ENCODE measurements at places on chromosomes 12 and 14. TPM values are rescaled to one million over a fixed set of nuclear protein-coding genes. Genes with fewer than 3 reads are reported as not detected.

The GLIPR1L1 gene
- total RNA-seq, result not detected

The LRTM2 gene
- not detected for total RNA-seq

The MYF6 gene
- not detected for total RNA-seq

The ZFHX2 gene
- 3.1 TPM for total RNA-seq

The OR6S1 gene
- not detected for total RNA-seq

The RASSF9 gene
- total RNA-seq, result 1.5 TPM
